Liver (tissue), 10 donors: ENCODE measurements at places on chromosomes 16 and 17. TPM values are rescaled to one million over a fixed set of nuclear protein-coding genes. Genes with fewer than 3 reads are reported as not detected.
A peak's percentile ranks its signal among the peaks of the same experiment; 100 is the strongest.

- DNase-seq, result no peak
Observed at GRCh38 chr17:69060822-69061221, at the start of gene ABCA9. ABCA9 (minus strand) TSS chr17:69060927; CDS start chr17:69051126, 9,801 bp downstream.

DNA sequence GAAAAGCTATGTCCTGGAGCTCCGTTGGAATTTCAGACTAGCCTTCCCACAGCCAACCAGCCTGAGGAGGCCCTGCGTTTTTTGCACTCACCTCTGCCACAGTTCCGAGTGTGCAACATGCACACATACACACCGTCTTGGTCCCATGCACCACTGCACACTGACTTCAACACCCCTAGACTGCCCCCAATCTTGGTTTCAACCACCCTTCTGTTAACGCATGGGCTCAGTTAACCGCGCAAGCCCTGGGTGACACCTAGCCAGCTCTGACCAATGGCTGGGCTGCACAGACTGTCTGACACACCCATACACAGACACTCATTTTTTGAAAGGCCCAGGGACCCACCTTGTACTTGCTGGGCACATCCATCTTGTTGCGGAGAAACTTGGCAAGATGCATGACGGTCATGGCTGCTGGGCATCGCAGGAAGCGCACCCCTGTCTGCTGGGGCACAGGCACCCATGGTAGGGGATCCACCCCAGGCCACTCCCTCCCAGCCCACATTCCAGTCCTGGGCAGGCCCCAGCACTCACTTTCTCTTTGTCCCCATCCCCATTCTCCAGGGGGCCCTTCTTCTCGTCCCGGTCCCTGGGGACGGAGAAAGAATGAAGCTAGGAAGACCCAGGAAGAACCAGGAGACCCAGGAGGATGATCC is 8.0 kb downstream of the CISD3 start:
- DNase-seq, result no peak

DNA sequence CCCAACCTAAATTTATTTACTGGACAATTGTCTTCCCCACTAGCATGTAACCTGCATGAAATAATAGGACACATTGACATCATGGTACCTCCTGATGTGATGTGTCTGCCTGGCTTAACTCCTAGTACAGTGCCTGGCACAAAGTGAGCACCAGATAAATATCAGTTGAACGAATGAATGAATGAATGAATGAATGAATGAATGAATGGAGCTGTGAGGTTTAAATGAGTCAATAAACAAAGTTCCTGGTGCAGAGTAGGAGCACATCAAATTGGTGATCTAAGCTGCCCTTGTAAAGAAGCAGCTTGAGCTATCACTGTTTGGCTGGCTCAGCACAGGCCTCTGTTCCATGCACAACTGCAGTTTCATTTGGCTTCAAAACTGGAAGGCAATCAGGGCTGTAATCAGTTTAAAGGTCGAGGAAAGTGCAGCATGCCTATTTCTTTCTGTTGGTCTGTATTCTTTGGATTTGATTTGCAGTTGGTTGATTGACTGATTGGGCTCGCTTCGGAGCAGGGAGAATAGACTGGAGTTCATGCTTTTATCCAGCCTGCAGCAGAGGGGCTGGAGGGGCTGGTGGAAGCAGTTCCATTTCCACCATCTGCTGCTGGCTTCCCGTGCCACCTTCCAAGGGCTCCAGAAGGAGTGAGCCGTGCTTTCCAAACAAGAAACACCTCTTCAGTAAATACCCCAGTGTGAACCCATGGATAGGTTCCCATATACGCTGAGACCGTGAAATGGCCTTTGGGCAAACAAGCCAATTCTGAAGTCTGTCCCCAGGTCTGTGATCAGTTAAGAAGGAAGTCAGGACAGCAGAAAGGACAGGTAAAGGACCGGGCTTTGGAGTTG is 54.6 kb downstream of the GPRC5B start:
- DNase-seq, result no peak

The MAF gene
- 16.0 TPM for total RNA-seq

DNA sequence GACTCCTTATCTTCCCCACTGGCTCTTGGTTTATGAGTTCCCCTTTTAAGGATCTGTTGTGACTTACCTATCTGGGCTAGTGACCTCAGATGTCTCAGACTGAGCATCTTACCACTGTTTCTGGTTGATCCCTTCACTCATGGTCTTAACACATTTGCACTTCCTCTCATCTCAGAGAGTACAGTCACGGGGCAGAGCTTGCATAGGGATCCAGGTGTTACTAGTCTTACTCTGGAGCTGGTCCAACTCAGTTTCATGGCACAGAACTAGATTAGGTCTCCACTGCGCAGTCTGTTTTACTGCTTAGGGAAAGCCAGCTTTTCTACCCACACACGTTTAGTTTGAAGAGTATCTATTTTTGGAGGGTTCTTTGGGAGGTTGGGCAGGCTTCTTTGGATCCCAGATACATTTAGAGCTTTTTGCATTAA is 10.2 kb downstream of the GABARAPL2 start:
- no peak for DNase-seq

GRCh38 chr17:59427425-59427921 is 96.0 kb downstream of the YPEL2 start:
- DNase-seq, result no peak

DNA sequence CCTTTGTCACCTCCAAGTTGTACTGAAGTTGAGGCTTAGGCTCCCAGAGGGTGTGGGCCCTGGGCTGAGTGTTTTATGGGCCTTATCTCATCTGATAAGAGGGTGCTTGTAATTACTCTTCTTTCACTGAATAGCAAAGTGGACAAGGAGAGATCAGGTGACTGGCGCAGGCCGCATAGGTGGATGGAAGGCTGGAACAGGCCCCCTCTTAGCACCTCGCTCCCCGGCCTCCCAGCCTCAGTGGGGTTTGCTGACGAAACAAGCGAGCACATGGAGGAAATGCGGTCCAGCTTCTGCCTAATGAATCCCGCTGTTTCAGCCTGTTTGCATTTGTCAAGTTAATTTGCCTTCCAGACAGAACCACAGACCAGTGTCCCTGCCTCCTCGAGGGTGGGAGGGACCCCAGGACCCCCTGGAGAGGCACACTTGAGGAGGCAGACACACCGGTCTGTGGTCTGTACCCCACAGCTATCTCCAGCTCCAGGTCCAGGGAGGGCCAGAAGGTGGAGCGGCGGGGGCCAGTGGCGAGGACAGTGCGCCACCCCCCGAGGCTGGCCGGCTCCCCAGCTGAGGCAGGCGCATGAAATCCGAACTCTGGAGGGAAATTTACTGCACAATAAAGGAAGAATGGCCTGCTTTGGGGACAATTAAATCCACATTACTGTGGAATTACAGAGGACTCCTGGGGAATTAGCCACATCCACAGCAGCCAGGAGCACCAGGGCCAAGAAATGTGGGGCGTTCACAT is 123.4 kb downstream of the NTN1 start:
- no peak for DNase-seq

DNA sequence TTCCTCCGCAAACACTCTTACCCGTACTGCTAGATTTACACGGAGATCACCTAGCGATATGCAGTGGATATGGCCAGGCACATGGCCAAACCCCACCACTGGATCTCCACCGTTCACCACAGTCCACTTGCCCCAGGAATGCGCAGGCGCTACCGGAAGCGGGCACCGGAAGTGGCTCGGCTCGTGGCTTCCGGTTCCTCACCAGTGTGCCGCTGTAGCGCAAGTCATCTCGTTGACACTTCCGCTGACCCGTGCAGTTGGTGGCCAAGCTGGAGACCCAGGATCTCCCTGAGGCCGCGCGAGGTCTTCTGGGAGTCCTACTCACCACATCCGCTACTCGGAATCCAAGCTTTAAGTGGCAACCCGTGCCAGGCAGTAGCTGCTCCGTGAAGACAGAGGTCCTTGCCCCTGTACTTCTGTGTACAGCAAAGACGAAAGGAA is 11.5 kb downstream of the ZNF597 start:
- peak; percentile 48 for DNase-seq

GRCh38 chr16:29804020-29804419 is 2.3 kb upstream of the MAZ start:
- DNase-seq, result no peak

The DOC2A gene
- not detected for total RNA-seq

DNA sequence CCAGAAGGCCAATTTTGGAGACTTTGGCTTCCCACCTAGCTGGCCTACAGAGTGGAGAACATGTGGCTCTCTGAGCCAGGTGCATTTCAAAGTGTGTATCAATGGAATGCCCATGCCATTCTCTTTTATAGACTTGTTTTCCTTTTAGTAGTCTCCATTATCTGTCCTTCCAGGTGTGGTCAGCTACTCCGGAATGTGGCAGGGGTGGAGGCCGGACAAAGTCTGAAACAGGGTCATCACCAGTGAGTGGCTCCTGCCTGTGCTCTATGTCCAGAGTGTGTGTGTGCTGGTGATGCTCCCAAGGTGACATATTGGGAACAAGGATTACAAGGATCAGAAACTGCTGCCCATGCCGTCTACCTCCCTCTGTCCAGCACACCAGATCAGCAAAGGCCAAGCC is 3.8 kb upstream of the TMEM220 start:
- DNase-seq, result no peak

The CHST5 gene
- not detected for total RNA-seq

- no peak for DNase-seq
Observed at GRCh38 chr17:67456103-67456502, 79.0 kb downstream of the PITPNC1 start.

DNA sequence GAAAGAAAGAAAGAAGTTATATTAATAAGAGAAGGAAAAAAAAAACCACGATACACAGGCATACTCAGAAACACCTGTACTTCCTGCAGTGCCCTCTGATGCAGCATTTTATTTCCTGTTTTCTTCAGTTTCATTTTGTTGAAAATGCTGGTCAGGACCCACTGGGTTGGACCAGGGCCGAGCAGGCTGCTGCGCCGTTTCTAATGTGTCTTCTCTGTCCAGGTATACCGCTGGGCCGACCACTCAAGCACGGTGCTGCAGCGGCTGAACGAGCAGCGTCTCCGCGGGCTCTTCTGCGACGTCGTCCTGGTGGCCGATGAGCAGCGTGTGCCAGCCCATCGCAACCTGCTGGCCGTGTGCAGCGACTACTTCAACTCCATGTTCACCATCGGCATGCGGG is 8.3 kb downstream of the KLHL36 start:
- DNase-seq, result no peak
